ENCODE measurements at places on chromosomes 16 and 17.

DNA sequence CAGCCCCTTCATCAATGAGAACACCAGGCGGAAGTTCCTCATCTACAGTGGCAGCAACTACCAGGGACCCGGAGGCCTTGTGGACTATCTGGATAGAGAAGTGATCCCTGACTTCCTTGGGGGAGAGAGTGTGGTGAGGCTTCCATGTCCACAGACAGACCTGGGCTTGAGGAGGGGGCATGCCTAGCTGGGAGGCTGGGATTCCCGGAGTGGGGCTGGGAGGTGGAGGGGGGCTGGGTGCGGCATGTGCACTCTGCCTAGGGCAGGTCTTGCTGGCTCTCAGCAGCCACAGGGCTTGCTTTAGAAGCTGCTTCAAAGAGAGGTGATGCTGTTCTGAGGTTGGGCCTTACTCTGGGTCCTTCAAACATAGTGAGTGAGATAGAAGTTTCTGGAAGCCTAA, 27.8 kb downstream of the NAGPA start:
- DNase-seq = no peak

- no peak for DNase-seq
These were observed 59.7 kb downstream of the B9D1 start for GRCh38 chr17:19302791-19303331.

DNA sequence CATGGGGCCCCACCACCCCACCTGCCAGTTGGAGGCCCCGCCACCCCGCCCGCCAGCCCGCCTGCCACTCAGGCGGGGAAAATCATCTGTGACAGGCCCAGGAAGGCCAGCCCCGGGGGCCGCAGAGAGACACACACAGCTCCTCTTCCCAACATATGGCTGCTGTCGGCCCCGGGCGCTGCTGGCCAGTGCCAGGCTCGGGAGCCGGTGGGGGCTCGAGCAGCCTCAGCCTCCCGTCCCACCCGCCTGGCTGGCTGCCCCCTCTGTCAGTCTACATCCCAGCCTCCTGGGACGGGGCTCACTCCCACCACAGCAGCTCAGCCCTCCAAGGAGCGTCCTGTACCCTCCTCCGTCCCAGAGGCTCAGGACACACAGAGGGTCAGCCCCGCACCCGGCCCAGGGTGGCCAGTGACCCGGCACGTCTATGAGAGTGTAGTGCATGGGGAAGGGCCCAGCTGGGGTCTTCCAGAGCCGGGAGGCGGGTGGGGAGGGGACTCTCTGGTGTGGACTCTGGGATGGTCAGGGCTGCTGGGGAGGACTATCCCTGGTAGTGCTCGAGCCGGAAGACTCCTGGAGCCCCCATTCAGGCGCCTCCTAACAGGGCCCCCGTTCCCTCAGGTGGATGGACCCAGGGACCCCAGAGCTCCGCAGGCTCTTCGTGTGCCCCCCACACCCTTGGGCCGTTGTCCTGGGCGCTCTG, 3.6 kb upstream of the PRR35 start:
- no peak for DNase-seq

DNA sequence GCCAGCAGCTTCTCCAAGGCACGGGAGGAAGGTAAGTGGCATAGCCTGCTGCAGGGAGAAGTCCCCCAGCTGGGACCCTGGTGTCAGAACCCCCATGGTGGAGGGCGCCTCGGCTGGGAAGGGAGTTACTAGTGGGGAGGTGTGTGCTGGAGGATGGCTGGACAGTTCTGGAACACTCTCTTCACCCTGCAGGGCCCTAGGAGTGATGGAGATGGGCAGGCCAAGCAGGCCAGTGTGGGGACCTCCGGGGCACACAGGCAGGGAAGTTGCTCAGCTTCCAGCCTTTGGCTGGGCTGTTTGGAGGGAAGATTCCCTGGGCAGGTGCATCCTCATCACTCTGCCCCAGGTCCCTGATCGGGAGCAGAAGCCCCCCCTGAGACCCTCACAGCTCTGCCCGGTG, 696 bp downstream of the C17orf99 start:
- DNase-seq = no peak

DNA sequence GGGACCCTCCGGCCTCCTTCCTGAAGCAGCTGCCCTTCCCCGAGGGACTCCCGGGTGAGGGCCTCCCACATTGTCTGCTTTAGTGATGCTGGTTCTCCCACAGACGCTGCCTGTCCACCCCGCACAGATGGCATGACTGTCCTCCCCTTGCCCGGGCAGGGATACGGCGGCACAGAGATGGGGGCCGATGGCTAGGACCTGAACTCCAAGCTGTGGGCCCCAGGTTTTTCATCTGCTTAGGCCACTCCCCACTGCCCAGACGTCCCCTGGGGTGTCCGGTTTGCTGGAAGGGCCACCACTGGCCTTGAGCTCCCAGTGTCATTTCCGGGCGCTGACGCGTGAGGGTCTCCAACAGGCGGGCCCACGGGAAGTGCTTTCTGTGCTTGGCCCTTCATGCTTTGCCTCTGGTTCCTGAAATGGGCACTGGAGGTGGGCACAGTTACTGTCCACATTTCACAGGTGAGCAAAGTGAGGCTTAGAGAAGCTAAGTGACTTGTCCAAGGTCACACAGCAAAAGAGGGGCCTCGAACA, 87.4 kb upstream of the CBX4 start:
- DNase-seq = no peak

GRCh38 chr17:39270923-39271322, 45.2 kb upstream of the STAC2 start:
- peak; percentile 73 for DNase-seq

DNA sequence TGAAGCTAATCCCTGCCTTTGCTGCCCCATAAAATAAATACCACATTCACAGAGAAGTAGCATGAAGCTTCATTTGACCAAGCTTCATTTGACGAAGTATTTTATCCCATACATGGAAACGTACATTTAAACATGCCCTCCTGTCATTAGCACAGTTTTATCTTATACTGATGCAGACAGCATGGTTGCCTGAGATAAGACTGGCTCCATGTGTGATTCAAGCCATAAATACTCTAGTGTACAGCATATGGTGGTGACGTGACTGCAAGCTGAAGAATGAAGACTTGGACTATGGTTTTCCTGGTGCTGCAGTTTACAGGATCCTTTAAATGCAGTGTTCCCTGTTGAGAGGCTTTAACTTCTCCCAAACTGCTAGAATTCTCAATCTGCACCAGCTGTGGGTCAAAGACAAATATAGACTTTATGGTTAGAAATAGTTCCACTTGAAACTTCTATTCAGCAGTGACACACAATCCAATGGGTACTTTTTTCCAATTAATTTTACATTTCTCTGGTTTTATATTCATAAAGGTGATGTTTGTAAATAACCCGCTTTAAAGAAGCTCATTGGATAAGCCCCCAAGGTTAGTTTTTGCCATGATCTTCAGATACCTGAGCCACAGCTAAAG, 64.9 kb downstream of the CYB561 start:
- no peak for DNase-seq

GRCh38 chr17:57636985-57637665, 108.0 kb downstream of the CCDC182 start:
- peak; percentile 41 for DNase-seq

DNA sequence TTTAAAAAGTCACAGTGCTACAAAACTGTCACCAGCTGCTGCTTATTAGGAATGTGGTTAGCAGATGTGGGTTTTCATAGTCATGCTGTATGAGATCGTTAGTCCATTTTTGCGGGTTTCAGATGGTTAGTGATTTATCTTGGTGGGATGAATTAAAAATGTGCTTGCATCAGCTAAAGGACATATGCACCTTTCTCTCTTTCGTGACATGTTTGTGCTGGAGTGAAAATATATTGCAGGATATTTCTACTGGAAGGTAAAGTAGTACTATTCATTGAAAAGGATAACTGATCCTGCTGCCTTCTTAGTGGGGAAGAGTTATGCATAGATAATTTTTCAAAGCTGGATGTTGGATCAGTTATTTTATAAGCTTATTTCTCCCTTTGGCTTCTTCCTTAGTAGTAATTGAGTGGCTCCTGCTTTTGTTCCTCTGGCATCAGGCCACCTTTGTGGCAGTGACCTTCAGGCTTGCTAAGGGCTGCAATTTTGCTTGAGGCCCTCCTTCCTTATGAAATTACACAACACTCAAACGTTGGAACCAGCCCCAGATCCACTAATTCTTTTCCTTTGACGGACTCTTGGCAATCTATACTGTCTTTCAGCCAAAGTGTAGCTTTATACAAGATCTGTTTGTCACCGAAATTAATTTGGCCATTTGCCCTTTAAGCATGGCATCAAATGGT, 7.5 kb upstream of the SNTB2 start:
- DNase-seq = peak; percentile 82

DNA sequence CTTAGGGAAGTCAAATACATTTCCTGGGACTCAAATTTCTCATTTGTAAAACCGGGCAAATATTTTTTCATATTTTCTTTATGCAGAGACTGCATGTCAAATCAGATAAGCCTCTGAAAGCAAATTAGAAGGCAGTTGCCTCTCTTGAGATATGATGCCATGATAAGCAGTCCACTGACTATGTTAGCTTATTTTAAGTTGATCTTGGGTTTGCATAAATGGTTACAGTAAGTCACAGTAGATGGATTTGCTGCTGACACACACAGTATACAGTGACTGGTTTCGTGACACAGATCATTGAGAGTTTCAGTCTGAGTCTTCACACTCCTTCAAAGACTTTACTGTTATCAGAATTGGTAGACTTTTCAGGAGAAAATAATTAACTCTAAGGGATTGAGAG, 927.6 kb upstream of the CDH8 start:
- DNase-seq = no peak

GRCh38 chr17:58052945-58053715, 30.1 kb upstream of the DYNLL2 start:
- no peak for DNase-seq

- no peak for DNase-seq
These were observed 1.7 kb upstream of the SLC13A2 start for GRCh38 chr17:28471531-28472342.

GRCh38 chr16:66899310-66899944, 19.1 kb downstream of the PDP2 start:
- peak; percentile 78 for DNase-seq

DNA sequence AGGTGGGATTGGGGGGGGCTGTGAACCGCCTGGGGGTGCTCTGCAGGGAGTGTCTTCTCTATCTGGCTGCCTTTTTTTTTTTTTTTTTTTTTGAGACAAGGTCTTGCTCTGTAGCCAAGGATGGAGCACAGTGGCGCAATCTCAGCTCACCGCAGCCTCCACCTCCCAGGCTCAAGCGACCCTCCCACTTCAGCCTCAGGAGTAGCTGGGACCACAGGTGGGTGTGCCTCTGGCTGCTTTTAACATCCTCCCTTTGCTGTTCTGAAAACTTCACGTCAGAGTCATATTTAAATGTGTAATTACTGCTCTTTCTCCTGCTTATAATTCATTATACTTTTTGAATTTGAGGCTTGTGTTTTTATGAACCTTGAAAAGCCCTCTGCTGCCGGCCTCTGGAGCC, 78.4 kb downstream of the ZNF778 start:
- DNase-seq = no peak

DNA sequence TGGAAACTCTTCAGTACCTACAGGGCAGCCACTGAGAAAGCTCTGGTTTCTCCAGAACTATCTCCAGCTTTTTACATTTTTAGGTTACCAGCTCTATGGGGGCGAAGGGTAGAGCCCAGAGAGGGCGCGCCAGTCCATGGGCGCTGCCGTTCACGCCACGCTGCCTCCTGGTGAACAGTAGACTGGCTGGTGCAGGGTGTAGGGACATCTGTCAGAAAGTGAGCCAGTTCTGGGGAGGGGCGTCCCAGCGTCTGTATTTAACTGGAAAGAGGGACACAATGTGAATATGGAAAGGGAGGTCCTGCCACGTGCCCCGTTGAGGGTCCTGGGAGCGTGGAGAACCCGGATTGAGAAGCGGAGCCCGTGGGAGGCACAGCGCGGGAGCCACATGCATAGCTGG, 16.4 kb upstream of the CLEC18A start:
- DNase-seq = no peak

GRCh38 chr17:47292206-47292605, 31.5 kb upstream of the EFCAB13 start:
- DNase-seq = no peak

- no peak for DNase-seq
These were observed 151.0 kb downstream of the VPS53 start for GRCh38 chr17:563616-564015.

- no peak for DNase-seq
These were observed 12.1 kb upstream of the DBNDD1 start for GRCh38 chr16:90031186-90031930.

- DNase-seq = no peak
These were observed 111.5 kb upstream of the MPHOSPH6 start for GRCh38 chr16:82281544-82281943.

DNA sequence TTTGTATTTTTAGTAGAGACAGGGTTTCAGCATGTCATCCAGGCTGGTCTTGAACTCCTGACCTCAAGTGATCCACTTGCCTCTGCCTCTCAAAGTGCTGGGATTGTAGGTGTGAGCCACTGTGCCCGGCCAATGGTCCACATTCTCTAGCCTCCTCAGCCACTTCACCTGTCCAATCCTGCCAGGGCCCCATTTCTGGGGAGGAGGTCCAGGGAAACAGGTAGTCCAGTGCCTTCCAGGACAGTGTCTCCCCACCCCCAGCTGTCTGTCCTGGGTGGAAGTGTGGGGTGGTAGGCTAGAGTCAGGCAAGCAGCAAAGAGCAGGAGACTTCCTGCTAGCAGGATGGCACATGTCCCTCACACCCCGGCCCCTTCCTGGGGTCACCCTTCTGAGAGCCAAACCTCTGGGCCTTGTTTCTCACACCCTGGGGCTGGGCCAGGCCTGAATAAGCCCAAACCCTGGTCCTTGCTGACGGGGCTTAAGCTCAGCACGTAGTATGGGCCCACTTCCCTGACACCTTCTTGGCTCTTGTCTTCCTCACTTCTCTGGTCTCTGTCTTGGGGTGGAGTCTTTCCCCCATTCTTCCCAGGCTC, 5.0 kb downstream of the FHOD1 start:
- no peak for DNase-seq

- DNase-seq = no peak
These were observed 100.9 kb downstream of the TOX3 start for GRCh38 chr16:52446080-52446479.

DNA sequence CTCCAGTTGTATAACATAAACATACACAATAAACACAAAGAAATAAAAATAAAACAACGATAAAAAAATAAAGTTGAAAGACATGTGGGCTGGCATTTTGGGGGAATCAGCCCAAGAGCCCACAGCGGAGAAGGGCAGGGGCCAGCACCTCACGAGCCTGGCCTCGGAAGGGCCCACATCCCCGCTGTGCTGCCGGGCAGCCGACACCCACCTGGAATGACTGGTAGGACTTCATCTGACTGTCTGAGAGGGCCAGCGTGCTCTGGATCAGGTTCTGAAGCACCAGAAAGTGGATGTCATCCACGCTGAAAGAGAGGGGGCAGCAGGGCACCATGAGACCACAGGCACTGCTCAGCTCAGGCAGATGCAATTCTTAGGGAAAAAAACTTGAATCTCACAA, 73.5 kb downstream of the GTF3C1 start:
- no peak for DNase-seq

DNA sequence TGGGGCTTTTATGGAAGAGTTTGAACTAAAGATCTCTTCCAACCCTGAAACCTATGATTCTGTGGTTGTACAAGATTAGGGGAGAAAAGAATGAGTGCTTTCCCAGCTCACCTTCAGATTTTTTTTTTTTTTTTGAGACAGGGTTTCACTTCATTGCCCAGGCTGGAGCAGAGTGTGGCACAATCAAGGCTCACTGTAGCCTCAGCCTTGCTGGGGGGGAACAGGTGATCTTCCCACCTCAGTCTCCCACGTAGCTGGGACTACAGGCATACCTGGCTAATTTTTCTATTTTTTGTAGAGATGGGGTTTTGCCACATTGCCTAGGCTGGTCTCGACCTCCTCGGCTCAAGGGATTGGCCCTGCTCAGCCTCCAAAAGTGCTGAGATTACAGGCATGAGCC, 21.8 kb upstream of the ITGB3 start:
- DNase-seq = no peak
